ENCODE measurements at places on chromosomes 16 and 17.

DNA sequence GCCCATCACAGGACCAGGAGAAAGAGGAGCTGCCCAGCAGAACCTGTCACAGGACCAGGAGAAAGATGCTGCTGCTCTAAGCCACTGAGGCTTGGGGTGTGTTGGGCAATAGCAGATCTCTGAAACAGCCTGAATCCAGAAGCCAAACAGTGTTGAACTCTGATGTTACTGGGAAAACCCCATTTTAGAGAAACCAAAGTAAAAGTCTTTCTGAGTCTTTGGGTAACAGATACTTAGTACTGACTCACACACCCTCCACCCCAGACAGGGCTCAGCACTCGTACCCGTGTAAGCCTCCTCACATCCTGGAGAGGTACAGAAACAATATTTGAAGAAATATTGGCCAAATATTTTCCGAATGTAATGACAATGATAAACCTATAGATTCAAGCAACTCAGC, 82.8 kb upstream of the GNG13 start:
- DNase-seq: no peak

- DNase-seq: no peak
Measured at GRCh38 chr17:1228781-1229348, 41.4 kb upstream of the BHLHA9 start.

GRCh38 chr17:28598389-28598788, 436 bp downstream of the SPAG5 start:
- no peak for DNase-seq

GRCh38 chr17:55668312-55668920, 54.2 kb downstream of the TMEM100 start:
- DNase-seq: no peak

DNA sequence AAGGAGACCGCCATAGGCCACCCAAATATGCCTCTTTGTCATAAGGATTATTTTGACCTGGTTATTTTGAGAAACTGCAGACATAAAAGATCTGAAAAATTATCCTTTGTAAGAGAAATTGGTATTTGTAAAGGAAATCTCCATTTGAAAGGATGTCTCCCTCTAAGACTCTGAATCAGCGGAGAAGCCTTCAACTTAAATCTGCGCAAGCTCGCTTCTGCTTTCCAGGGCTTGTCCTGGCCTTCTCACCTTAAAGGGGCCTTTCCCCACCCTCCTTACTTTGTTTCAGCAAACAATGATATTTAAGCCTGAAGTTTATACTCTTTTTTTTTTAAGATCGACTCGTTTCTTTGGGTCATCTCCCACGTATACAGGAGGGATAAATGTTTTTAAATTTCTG, 34.5 kb downstream of the HSBP1 start:
- no peak for DNase-seq

GRCh38 chr17:34584805-34585416, 5.5 kb downstream of the TMEM132E start:
- DNase-seq: peak; percentile 21
